ENCODE measurements at places on chromosomes 16 and 17. TPM values are rescaled to one million over a fixed set of nuclear protein-coding genes. Genes with fewer than 3 reads are reported as not detected.
A peak's percentile ranks its signal among the peaks of the same experiment; 100 is the strongest.

Gene KRTAP4-4
- total RNA-seq: not detected

Gene LPO
- total RNA-seq: not detected

Gene LONP2
- 50.3 TPM for total RNA-seq

Gene KRTAP1-5
- total RNA-seq: not detected

Gene KRTAP3-2
- not detected for total RNA-seq

Gene CCDC57
- 56.6 TPM for total RNA-seq

Gene MYH8
- total RNA-seq: not detected

- H3K27me3 ChIP-seq: peaks cover 38% of the 10 kb centered on the region
- peaks cover 8% of the 10 kb centered on the region for H3K4me1 ChIP-seq
- H3K27ac ChIP-seq: no peak overlapping the region
Observed at GRCh38 chr16:49756775-49757558, 98.9 kb downstream of the ZNF423 start.

DNA sequence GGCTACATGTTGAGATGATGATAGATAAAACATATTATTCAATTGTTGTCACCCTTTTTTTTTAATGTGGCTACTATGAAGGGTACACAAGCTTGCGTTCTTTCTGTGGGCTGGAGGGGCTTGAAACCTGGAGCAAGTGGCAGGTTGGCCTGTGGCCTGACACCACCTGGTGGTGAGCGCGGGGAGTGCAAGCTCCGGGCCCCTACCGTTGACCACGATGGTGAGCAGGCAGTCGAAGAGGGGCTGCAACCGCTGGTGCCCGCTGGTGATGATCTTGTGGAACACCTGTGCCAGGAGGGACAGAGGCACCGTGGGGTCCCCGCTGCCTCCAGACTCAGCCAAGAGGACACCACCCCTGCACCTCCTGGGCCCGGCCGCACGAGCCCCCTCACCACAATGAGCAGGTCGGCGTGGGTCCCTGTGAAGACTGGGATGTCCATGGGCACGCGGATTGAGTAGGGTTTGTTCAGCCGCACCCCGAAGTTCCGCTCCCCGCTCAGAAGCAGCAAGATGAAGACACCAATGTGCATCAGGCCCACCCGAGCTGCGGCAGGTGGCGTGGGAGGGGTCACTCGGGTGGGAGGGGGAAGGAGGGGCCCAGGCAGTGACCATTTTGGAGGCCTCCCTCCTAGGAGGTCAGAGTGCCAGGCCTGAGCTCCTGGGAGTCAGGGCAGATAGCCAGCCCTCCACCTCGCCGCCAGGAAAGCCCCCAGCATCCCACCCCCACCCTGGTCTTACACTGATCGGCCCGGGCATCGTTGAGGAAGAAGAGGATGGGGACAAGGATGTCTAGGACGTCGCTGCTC, 14.4 kb downstream of the HID1 start:
- H3K4me1 ChIP-seq: peaks cover 3% of the 10 kb centered on the region
- H3K27ac ChIP-seq: no peak overlapping the region
- no peaks in the 10 kb centered on the region for H3K27me3 ChIP-seq
- H3K36me3 ChIP-seq: no peaks in the 10 kb centered on the region

DNA sequence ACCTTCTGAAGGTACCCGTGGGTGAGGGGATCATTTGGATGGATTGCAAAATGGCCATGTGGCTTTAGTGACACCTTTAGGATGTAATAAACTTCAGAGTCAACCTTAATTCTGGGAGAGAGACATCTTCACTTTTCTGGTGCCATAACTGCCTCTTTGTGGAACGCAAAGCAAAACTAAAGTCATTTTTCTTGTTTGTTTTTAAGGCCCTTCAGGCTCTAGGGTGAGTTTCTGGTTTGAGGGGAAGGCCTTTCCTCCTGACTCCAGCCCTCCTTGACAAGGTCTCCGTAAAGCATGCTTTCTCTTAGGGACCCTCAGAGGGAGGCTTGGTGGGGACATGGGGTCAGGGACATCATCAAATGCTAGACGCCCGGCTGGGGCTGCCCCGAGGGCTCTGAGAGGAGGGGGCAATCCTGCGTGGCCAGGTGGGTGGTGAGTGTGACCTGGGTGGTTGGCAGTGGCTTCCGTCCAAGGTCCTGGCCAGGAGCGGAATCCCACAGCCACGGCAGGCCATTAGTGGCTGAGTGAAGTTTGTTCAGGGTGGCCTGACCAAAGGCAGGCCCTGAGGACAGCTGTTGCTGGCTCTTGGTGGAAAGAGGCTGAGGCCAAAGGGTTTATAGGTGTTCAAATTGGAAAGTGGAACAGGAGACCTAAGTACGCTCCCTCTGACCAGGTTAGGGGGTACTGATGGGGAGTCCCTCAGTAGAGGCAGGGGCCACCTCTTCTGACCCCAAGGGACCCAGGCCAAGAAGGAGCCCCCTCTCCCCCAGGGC, 112.2 kb downstream of the METRNL start:
- no peak overlapping the region for H3K27ac ChIP-seq
- H3K4me1 ChIP-seq: peaks cover 19% of the 10 kb centered on the region
- no peak for DNase-seq
- H3K27me3 ChIP-seq: no peaks in the 10 kb centered on the region
- no peaks in the 10 kb centered on the region for H3K36me3 ChIP-seq
- no peak overlapping the region for H3K4me3 ChIP-seq

DNA sequence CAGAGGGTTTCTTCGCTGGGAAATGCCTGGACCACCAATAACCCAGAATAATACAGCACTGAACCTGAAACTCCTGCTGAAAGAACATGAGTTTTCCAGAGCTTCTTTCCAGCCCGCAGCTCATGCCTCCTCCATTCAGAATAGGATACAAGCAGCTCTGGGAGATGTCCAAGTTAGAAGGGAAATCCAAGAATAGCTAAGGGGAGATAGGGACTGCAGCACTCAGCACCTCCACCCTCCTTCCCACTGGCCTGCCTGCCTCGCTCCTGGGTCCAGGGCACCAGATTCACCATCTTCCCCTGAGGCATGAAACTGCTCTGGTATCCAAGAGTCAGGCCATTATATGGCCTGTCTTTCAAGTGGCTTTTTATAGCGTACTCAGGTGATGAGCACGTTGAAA, 4.1 kb downstream of the KRT31 start:
- H3K4me3 ChIP-seq: no peak overlapping the region
- no peak overlapping the region for H3K27ac ChIP-seq
- peaks cover 7% of the 10 kb centered on the region for H3K27me3 ChIP-seq
- H3K36me3 ChIP-seq: no peaks in the 10 kb centered on the region
- H3K4me1 ChIP-seq: no peaks in the 10 kb centered on the region
- no peak for DNase-seq

DNA sequence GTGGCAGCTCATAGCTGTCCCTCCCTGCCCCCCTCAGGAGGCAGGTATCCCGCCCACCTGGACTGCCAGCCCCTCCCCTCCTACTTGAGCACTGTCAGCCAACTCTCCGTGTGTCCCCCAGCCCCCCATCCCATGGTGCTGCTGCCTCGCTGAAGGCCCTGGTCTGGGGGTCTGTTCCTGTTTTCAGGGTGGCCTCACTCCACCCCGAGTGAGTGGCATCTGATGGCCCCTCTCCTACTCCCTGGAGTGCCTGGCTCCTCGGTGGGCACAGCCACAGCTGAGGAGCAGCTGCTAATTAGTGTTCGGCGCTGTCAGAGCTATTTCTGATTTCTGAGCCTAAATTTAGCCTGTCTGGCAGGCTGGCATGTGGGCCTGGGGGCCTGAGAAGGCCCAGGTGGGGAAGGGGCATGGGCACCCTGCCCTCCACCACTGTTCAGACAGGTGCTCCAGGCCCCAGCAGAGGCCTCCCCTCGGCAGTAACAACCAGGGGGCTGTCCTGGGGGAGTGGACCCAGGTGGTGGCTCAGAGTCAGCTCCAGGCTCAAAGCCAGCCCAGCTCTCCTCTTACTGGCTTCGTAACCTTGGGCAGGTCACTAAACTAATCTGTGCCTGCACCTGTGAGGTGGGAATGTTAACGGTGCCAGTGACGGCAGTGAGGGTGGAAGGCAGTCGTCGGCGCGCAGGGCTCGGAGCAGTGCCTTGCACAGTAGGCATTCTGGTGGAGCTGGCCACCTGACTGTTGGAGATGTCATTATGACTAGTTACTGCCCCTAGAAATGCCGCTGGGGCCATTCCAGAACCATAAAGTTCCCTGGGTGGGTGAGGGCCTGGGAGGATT, 6.5 kb downstream of the FMNL1 start:
- peaks cover 63% of the 10 kb centered on the region for H3K4me1 ChIP-seq
- DNase-seq: peak; percentile 70
- peak overlapping the region; percentile 99 for H3K4me3 ChIP-seq

GRCh38 chr17:5869041-5869745, 201.0 kb upstream of the WSCD1 start:
- no peak overlapping the region for H3K27ac ChIP-seq
- no peaks in the 10 kb centered on the region for H3K4me1 ChIP-seq
- H3K27me3 ChIP-seq: peaks cover 2% of the 10 kb centered on the region
- H3K36me3 ChIP-seq: no peaks in the 10 kb centered on the region
- no peak overlapping the region for H3K4me3 ChIP-seq

GRCh38 chr17:80818871-80819270, 172.8 kb upstream of the CHMP6 start:
- no peak overlapping the region for H3K4me3 ChIP-seq
- H3K4me1 ChIP-seq: peaks cover 31% of the 10 kb centered on the region
- H3K27me3 ChIP-seq: no peaks in the 10 kb centered on the region
- no peak for DNase-seq
- H3K36me3 ChIP-seq: peaks cover 16% of the 10 kb centered on the region
- H3K27ac ChIP-seq: peak overlapping the region; percentile 80

- DNase-seq: peak; percentile 18
- peak overlapping the region; percentile 9 for H3K27ac ChIP-seq
- H3K4me3 ChIP-seq: no peak overlapping the region
- H3K27me3 ChIP-seq: no peaks in the 10 kb centered on the region
- H3K36me3 ChIP-seq: no peaks in the 10 kb centered on the region
Observed at GRCh38 chr17:2562162-2562858, 31.1 kb upstream of the PAFAH1B1 start.

GRCh38 chr17:34098699-34099098, 156.4 kb upstream of the CCL2 start:
- no peaks in the 10 kb centered on the region for H3K4me1 ChIP-seq
- no peaks in the 10 kb centered on the region for H3K36me3 ChIP-seq
- H3K27me3 ChIP-seq: peaks cover 4% of the 10 kb centered on the region
- H3K27ac ChIP-seq: no peak overlapping the region
- no peak for DNase-seq

GRCh38 chr16:88806491-88807111, 3.0 kb downstream of the CDT1 start:
- no peak for DNase-seq
- H3K27me3 ChIP-seq: no peaks in the 10 kb centered on the region
- H3K4me3 ChIP-seq: peak overlapping the region; percentile 54
- H3K36me3 ChIP-seq: peaks cover 59% of the 10 kb centered on the region
- no peak overlapping the region for H3K27ac ChIP-seq

DNA sequence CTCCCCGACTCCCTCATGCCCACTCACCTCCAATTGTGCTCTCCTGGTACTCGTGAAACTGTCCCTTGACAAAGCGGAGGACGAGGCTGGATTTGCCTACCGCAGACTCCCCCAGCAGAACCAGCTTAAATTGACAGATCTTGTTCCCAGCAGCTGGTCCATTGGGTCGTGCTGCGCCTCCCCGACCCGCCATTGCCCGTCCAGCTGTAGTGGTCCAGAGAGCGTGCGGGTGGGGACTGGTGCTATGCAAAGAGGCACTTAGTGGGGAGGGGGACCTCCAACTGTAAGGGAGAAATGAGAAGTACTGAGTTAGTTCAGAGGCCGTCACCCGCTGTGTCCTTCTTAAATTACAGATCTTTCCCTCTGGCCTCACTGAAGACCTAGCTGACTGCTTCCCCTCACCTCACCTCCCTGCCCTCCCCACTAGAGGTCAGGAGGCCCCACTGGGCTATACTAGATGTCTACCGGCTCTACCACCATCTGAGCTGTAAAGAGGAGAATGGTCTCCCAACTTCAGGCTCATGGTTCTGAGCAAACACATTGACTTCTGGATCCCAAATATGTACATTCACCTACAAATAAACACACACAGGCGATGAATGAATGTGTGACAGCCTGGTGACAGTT, 7.8 kb downstream of the HSPB9 start:
- peak overlapping the region; percentile 49 for H3K27ac ChIP-seq
- peaks cover 32% of the 10 kb centered on the region for H3K36me3 ChIP-seq
- no peak overlapping the region for H3K4me3 ChIP-seq
- no peaks in the 10 kb centered on the region for H3K27me3 ChIP-seq

DNA sequence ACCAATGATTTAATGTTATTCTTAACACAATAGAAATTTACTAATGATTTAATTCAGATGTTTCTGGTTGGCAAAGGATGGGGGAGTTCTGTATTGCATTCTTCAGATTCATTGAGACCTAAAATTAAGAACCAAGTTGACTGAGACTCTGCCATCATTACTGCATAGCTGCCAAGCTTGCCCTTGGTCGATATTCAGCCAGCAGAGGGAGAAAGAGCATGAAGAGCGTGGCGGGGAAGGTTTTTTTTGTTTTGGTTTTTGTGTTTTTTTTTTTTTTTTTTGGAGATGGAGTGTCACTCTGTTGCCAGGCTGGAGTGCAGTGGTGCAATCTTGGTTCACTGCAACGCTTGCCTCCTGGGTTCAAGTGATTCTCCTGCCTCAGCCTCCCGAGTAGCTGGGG, 659.4 kb upstream of the EEF2KMT start:
- H3K27ac ChIP-seq: no peak overlapping the region
- H3K4me3 ChIP-seq: no peak overlapping the region
- H3K27me3 ChIP-seq: peaks cover 1% of the 10 kb centered on the region
- H3K4me1 ChIP-seq: no peaks in the 10 kb centered on the region

GRCh38 chr17:78089576-78090281, 38.8 kb downstream of the TMC6 start:
- DNase-seq: no peak
- H3K4me1 ChIP-seq: peaks cover 8% of the 10 kb centered on the region
- H3K27ac ChIP-seq: peak overlapping the region; percentile 66
- peaks cover 40% of the 10 kb centered on the region for H3K36me3 ChIP-seq
